ELR (cell line): ENCODE measurements at places on chromosomes 7 and 10.

DNA sequence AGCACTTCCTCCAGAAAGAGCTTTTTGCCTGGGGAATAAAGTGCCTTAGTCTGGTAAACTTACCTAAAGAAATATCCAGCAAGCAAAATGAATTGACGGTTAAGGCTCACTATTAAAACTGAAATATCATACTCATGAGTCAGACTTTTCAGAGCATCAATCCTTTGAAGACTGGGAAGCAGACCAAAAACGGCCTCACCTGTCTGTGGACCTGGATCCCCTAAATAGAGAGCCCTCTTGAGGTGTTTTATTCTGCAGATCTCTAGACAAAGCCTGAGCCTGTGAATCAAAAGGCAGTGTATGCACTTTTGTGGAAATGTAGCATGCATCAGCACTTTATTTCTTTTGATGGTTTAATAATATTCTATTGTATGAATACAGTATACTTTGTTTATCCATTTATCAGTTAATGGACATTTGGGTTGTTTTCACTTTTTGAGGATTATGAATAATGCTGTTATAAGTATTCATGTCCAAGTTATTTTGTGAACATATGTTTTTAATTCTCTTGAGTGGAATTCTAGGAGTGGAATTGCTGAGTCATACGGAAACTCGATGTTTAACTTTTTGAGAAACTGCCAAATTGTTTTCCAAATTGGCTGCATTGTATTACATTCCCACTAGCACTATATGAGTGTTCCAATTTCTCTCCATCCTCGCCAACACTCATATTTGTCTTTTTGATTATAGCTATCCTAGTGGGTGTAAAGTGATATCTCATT is 449.0 kb upstream of the IGFBP3 start:
- peak; percentile 77 for DNase-seq

DNA sequence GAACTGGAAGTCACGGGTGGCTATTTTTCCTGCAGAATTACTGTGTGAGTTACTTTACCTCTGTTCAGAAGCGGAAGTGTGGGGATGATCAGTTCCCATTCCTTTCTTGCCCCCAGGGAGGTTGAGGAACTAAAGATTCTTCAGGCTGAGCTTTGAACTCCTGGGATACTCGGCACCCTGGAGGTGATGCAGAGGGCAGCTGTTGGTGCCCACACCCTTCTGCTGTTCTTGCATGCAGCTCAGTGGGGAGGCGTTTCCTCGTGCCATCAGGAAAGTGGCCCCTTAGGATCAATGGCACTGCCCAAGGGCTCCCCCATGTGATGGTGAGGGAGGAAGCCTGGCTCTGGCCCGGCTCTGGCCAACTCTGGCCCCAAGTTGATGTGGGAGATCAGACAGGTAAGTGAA is 44.7 kb upstream of the MXI1 start:
- no peak for DNase-seq

DNA sequence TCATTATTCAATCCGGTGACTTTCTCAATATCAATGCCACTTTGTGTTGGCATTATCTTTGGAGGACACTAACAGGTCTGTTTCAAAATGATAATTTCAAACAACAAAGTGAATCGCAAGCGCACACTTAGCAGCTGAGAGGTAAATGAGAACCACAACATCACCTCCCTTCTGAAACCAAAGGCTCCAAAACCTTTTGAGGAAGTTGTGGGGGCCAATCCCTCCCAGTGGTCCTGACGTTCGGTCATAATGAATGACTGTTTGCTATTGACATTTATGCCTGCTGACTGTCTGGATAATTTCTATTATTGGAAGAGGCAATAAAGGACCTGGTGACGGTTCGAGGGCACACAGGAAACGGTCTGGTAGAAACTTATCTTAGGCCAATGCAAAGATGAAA is 1.8 kb downstream of the ADARB2 start:
- no peak for DNase-seq

DNA sequence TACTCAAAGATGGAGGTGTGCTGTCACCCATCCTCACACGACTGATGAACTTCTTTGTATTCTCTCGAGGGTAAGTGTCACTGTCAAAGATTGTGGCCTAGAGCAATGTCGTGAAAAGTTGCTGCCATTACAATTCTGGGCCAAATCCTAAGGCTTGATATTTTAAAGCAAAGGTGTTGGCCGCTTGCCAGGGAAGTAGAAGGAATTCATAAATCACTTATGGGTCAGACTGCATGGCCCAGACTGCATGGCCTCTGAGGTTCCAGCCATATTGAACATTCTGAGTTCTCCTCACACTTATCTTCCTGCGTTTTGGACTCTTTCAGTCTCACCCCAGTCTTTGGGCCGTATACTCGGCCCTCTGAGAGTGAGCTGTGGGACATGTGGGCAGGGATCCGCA is 8.6 kb downstream of the MEST start:
- no peak for DNase-seq

DNA sequence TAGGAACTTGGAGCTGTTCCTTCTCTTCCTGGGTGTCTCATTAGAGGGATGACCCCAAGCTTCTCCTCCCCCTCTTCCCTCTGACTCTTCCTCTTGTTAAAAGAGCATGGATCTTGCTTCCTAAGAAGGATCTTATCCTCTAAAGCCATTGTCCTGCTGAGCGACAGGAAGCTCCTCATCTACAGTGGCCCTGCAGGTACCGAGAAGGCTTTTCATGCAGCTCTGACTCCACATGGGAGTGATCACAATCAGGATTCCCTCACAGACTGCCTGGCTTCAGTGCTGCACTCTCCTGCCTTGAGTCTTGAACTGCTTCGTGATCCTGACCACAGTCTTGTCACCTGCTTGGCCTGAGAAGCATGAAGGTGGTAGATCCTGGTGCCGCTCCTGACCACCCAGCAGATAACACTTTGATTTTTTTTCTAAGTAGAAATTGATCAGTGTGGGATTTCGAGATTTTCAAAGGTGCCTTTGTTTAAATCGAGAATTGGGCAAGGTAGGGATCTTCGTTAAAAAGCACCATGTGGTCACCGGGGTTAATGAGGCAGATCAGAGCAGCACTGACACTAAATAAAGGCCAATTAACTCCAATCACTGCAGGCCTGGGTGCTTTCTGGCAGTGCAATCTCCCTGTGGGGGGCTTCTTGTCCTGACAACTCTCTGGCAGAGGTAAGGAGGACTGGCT is 376.4 kb downstream of the NRG3 start:
- no peak for DNase-seq

- DNase-seq = no peak
Observed at GRCh38 chr10:111874576-111874975, 309.0 kb downstream of the GPAM start.

- DNase-seq = no peak
Observed at GRCh38 chr10:132960631-132961419, 18.5 kb upstream of the CFAP46 start.

DNA sequence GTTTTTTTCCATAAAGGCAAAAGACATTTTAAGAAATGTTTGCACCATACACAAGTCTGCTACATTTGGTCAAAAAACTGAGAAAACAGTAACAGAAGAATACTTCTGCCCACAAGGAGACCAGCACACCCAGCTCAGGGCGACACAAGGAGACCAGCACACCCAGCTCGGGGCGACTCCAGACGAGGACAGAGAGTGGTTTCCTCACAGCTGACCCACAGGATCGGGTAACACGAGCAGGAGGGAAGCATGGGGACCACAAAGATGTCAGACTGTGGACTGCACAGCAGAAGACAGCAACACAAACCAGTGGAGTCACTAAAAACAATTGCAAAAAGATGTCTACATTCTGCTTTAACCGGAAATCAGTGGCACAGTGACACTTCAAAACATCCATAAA is 237.6 kb downstream of the DIP2C start:
- DNase-seq = no peak
